Activated T-helper 1 cell treated with Interleukin-2 at 50 U/mL for 16 hours (primary cell): ENCODE measurements at places on chromosomes 2 and 18.

GRCh38 chr2:230758566-230759480, 46.2 kb downstream of the CAB39 start:
- DNase-seq: no peak

DNA sequence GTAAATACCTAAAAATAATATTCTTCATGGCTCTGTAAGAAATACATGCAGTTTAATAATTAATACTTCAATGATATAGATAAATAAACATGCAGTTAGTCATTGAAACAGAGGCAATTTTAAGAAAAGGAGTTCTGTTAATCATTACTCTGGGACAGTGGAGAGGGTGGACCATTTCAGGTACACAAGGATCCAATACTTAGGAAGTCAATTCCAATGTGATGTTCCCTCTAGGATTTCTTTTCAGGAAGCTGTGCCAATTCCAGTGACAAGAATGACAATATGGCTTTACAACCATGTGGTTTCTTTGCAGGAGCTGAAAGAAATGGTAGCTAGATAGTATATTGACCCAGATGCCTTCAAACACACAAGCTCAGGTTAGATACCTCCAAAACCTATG, 175.8 kb upstream of the NETO1 start:
- no peak for DNase-seq

DNA sequence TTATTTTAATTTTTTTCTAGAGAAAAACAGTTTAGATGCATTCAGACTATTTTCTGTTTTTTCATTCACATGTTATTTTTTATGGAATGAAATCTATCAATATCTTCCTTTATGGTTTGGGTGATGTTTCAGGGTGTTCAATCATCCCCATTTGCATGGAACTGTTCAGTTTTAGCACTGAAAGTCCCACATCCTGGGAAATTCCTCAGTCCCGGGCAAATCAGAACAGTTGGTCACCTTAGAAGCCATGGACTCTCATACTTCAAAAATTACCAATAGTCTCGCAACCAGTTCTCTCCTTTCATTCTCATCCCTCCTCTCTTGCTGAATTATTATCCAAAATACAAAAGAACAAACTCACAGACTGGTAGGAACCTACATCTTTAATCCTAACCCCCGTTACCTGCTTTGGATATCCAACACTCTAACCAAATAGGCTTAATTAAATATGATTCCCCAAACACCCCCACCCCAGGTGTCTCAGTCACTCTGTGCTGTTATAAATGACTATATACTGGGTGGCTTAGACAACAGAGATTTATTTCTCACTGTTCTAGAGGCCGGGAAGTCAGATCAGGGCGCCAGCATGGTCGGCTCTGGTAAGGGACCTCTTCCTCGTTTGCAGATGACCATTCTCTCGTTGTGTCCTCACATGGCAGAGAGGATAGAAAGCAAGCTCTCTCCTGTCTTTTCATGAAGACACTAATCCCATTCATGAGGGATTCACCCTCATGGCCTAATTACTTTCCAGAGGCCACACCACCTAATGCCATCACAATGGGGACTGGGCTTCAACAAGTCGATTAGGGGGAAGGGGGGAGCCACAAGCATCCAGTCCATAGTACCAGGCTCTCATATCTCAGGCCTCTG, 57.7 kb upstream of the SLC1A4 start:
- DNase-seq: no peak

DNA sequence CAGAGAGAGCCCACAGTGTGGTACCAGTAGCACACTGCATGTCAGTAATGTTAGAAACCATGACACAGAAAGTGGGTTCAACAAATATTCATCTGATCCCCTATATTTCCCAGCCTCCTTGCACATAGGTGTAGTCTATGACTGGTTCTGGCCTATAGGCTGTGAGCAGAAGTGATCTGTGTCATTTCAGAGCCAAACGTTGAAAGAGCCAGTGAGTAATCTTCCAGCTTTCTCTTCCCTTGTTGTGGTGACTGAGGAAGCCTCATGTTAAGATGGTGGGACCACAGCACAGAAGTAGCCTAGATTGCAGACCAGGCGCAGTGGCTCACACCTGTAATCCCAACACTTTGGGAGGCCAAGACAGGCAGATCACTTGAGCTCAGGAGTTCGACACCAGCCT, 4.1 kb downstream of the TMEM237 start:
- no peak for DNase-seq

- no peak for DNase-seq
Observed at GRCh38 chr18:46222710-46223360, 118.7 kb downstream of the HAUS1 start.

DNA sequence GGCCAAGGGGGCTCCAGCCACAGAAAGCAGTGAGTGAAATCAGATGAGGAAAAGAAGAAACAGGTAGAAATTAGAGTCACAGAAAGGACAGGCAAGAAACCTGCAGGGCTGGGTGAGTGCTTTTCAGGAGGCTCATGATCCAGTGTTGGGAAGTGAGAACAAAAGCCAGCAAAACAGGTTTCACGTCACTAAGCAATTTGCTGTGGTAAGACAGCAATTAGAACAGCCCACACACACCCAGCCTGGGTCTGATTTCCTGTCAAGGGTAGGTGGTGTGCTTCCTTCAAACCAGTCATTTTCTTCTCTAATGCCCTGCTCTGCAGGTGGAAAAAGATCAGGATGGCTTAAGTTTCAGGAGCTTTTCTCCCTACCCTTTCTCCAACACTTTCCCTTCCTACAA, 52.9 kb upstream of the XDH start:
- no peak for DNase-seq

GRCh38 chr2:150677551-150677950, 190.1 kb upstream of the RND3 start:
- DNase-seq: no peak

- DNase-seq: no peak
Observed at GRCh38 chr2:158232476-158232875, 130.8 kb downstream of the UPP2 start.

- no peak for DNase-seq
Observed at GRCh38 chr2:35989503-35989902, 366.1 kb upstream of the CRIM1 start.

GRCh38 chr18:35464831-35465279, 32.9 kb downstream of the INO80C start:
- DNase-seq: no peak

DNA sequence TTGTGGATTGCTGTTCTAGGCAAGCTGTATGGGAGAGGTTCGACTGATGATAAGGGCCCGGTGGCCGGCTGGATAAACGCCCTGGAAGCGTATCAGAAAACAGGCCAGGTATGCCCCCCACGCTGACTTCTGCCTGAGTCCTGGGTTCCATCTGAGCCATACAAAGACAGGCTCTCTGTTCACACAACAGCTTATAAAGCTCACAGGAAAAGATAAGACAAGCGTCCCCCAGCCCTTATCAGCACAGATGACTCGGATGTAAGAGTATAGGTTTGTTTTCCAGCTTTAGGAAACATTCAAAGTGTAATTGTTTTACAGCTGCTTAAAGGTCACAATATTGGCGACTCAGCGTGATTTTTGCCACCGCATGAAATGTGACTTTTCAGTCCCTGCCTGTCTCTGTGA, 12.7 kb downstream of the CNDP2 start:
- DNase-seq: no peak

DNA sequence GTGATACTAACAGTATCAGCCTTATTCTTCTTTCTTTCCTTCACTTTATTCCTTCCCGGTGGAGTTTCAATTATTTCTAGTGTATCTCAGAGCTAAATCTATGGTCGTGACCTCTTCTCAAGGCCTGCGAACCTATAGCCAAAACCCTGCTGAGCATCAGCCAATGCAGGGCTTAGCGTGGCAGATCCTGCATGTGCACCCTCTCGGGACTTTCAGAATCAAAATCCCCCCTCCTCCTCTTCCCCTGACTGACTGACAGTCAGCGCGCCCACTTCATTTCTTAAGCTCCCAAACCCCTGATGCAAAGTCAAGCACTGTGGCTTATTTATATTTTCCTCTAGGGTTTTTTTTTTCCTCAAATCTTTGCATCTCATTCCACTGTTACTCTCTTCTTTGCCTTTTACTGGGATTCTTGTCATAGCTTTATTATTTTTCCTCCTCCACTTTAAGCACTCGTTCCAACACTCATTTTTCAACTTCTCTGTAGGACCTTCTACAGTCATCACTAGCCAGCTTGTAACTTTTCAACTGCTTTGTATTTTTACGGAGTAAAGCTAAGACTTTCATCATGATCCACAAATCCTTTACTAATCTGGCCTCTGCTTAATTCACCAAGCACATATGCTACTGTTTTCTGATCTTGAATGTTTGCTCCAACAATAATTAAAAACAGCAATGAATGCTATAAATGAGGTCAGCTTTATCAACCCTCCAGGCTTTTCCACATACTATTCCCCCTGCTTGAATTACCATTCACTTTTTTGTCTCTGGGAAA, 896.5 kb upstream of the PIK3C3 start:
- no peak for DNase-seq

- no peak for DNase-seq
Observed at GRCh38 chr18:44626807-44627206, 53.9 kb upstream of the SETBP1 start.

DNA sequence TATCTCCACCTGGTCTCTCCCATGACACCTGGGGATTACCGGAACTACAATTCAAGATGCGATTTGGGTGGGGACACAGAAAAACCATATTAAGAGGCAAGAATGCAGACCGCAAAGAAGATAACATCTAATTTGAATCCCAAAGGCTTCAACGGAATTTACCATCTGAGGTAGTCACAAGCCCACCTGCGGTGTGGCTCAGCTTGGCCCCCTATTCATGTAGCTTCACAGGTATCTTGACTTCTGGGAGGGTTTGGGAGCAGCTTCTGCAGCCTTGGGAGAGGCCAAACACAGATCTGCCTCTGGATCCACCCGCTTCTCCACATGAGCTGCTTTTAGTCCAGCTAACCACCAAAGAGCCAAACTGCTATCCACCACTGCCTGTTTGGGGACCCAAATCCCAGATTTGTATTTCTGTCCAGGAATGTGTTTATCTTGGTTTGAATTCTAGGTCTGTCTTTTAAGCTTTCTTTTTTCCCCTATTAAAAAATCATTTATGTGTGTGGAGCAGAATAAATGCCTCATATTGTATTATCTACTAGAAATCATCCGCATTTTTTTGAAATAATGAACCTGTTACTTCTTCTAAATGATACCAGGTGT, 247.6 kb downstream of the DLGAP1 start:
- no peak for DNase-seq

DNA sequence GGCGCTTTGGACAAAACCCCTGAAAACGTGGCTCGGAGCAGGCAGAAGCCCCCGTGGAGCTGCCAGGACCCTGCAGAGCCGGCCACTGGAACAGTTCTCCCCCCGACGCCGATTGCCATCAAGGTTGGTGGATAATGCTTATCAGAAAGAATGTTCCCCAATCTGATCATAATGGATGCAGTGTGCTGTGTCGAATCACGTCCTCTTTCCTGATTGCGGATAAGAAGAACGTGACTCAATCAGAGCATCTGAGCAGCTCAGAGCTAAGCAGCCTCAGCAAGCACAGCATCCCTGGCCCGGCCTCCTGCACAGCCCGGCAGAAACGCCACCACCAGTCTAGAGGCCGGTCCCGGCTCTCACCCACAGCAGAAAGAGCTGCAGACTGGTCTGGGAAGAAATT, 488.0 kb downstream of the EIPR1 start:
- DNase-seq: no peak

DNA sequence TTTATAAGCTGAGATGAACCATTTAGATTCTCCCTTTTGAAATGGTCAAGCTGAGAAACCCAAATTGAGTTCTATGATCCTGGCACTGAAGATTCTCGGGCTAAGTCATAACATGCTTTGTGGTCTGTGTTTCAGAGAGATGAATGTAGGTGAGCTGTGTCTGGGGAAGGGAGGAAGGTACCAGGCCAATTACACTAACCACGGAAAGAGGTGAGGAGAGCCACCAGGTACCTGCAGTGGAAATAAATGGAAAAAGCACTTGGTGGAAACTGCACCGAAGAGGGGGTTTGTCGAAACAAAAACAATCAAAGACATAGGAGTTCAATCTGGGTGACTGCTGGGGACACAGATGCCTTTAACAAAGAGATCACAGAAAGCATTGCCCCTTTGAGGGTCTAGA, 963 bp upstream of the MRPL44 start:
- DNase-seq: no peak

DNA sequence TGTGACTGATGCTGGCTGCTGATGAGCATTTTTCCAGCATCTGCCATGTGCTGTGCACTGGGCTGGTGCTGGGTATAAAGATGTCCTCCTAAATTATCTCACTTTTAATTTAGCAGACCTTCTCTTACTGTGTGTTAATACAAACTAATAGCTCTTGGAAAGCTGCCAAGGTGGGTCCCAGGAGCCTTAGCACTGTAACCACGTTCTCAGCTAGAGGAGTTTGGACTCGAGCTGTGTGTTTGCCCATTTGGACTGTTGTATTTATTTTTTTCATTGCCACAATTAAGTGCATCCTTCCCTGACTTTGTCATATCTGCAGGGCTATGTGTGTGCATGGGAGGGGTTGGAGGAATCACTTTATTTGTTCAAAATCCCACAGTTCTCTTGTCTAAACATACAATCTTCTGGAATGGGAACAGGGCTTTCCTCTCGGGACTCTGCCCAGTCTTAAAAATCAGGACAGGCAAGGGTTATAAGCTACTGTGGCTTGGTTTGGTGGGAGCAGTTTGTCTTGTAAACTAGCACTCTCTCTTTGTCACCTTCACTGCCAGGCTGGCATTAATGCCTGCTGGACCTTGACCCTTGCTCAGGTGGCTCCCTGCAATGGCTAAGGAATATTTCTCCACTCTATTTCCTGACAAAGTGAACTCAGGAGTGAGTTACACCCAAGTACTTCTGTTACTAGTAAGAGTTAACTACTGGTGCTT, 129.7 kb upstream of the MGAT5 start:
- DNase-seq: no peak

DNA sequence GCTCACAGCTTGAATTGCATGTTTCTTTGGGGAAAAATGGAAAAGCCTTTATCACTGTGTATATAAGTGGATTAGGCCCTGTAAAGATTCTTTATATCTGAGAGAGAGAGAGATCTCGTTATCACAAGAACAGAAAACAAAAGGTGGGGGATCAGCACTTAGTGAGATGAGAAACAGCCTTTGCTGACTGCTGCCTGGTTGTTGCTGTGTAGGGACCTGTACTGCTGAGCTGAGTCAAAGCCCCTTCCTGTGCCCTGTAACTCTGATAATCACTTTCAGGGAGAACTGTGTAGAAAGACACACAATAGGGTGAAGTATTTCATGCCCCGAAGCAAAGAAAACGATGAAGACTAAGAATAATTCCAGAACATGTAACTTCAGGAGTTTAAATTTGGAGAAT, 30.6 kb upstream of the FAM237A start:
- no peak for DNase-seq

GRCh38 chr18:59569390-59569791, 127.8 kb downstream of the CCBE1 start:
- DNase-seq: no peak
